Stimulated activated CD4-positive, alpha-beta T cell treated with anti-CD3 and anti-CD28 coated beads, TNF-alpha, amount 100 ng/mL, for 48 hours (primary cell): ENCODE measurements at places on chromosomes 2 and 18.

DNA sequence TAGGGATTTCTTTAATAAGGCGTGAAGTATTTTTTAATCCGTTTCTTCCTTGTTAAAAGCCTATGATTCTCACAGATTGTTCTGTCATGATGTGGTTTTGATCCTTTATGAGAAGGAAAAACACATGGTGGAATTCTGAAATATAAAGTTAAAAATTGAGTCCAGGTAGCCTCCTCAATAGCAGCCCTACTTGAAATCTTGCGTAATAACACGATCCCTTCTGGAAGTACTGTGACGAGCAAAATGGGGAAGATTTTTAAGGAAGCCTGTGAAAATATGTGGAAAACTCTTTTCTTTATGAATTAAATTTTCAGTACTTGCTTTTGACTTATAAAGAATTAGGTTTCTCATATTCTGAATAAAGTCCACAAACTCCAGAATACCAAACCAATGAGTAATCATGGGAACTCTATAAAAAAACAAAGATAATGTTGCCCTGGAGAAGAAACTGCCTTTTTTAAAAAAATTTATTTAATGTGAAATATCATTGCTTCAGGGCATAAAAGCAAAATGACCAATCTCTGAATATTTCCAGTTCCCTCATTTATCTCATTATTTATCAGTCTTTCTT lies 476.4 kb upstream of the ZEB2 start:
- DNase-seq: no peak

GRCh38 chr2:1418566-1418965 lies 5.3 kb downstream of the TPO start:
- DNase-seq: no peak

GRCh38 chr2:30222636-30223360 lies 8.5 kb upstream of the LBH start:
- no peak for DNase-seq

GRCh38 chr2:37894047-37894446 lies 31.0 kb upstream of the RMDN2 start:
- DNase-seq: no peak

- DNase-seq: no peak
Observed at GRCh38 chr18:45793264-45793965, 32.1 kb upstream of the SIGLEC15 start.

DNA sequence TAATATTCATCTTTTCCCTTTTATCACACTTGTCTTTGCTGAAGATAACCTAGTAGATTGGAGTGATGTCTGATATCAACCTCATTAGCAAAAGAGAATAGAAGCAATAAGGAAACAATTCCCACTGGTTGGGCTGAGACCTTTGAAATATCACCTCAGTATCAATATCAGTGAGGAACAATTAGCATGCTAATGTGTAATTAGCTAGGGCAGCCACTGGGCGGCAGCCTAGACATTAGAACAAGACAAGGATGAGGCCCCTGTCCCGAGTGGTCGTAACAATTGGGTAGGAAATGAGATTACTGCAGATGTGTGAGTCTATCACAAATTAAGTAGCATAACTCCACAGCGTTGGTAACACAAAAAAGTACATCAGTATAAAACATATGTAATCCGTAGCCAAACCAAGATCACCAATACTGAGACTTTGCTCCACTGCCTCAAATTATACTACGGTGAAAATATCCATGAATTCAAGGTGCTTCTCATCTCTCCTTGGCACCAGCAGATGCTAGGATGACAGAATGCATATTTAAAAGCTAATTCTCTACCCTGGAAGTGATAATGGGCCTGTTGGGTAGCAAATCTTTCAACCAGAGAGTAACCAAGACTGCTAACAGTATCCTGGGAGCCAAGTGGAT lies 99.1 kb downstream of the ALPK2 start:
- no peak for DNase-seq

GRCh38 chr18:63617049-63617914 lies 26.8 kb downstream of the SERPINB4 start:
- DNase-seq: no peak

DNA sequence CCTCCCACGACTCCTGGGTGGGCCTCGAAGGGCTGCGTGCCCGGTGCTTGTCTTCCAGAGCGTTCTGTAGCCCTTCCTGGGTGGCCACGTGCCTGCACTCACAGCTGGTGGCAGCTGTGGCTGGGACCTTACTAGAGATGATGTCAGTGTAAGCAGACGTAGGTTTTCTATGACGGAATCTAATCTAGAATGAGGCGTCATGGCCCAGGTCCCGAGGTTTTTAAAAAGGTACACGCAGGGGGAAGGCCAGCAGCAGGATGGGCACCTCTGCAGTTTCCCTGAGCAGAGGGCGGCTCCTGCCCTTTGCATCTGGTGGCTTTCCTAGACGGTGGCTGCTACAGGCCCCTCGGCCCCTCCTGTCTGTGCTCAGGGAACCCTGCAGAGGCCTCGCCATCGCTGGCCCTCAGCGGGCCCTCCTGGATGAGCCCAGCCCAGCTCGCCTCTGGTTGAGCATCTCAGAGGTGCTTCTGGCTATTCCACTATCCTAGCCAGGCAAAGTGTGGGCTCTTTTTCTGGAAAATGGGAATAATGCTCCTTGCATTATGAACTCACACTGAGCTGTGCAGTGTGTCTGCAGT lies 49.6 kb upstream of the PXDN start:
- DNase-seq: no peak

DNA sequence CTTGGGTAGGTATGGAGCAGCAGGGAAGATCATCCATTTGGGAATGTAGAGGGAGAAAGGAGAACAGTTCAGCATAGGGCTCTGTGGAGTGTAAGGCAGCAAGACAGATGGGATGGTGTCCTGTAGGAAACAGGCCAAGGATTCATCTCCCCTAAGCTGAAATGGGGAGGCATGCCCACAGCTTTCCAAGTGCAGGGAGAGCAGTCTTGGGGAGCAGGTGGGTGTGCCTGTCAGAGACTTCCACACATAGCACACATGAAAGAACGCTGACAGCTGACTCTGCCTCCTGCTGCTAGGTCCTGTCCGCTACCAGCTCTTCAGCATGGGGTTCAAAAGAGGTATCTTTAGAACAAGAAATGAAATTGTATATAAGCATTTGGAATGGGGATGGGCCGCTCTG lies 9.0 kb downstream of the SETBP1 start:
- no peak for DNase-seq

DNA sequence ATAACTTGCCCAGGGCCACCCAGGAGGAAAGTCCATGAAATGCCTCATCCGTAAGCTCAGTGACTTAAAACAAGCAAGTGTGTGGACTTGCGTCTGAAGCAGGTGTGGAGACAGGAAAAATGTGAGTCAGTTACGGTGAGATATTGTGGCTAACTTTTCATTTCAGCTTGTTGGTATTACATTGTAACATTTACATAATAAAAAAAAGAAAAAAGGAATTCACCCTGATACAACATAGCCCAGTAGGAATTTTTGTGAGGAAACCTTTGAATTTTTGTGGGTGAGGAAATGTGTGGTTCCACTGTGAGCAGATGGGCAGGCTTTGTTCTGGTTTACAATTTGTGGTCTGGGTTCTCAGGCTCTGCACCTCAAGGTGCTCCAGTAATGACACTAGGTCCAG lies 33.7 kb upstream of the LYPD6B start:
- no peak for DNase-seq

- no peak for DNase-seq
Observed at GRCh38 chr2:145715601-145716000, 1195.7 kb upstream of the ZEB2 start.

DNA sequence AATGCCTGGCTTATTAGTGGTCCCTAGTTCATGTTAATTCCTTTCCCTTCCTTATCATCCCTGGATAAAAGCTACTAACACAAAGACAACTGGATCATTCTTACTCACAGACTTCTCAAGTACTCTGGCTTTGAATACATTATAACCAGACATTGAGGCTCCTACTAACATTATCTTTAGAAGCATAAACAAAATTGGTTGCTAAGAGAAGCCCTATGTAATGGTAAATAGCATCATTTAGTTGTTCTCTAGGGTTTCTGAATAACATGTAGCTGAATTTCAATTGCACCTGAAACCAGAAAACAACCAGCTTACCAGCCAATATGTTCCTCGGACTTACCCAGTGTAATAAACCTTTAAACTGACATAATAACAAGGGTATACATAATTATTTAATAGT lies 114.1 kb upstream of the NCKAP5 start:
- no peak for DNase-seq

- no peak for DNase-seq
Observed at GRCh38 chr2:177445200-177445599, 52.6 kb downstream of the AGPS start.

DNA sequence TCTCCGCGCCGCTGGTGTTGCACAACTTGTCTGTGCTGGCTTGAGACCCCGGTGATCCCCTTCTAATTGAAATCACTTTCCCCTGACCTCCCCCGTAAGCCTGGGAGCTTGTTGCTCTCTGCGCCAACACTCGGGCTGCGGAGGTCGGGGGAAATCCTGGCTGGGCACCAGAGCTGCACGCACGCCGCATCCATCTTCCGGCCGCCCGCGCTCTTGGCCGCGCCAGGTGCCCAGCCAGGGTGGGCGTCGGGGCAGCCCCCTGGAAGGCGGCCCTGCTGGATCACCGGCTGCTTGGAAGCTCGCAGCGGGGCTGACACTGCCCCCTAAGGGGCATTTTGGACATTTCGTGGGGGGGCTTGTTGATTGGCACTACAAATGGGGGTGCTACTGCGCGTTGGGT lies 280.3 kb upstream of the SKOR2 start:
- DNase-seq: no peak
